ENCODE measurements at places on chromosomes 11 and 22.

- DNase-seq, result peak; percentile 70
Measured at GRCh38 chr11:62665599-62666258, 617 bp downstream of the CSKMT start.

GRCh38 chr22:26226538-26227297 is 57.5 kb downstream of the SEZ6L start:
- no peak for DNase-seq

- no peak for DNase-seq
Measured at GRCh38 chr11:61855939-61856680, 28.0 kb downstream of the FADS2 start.

DNA sequence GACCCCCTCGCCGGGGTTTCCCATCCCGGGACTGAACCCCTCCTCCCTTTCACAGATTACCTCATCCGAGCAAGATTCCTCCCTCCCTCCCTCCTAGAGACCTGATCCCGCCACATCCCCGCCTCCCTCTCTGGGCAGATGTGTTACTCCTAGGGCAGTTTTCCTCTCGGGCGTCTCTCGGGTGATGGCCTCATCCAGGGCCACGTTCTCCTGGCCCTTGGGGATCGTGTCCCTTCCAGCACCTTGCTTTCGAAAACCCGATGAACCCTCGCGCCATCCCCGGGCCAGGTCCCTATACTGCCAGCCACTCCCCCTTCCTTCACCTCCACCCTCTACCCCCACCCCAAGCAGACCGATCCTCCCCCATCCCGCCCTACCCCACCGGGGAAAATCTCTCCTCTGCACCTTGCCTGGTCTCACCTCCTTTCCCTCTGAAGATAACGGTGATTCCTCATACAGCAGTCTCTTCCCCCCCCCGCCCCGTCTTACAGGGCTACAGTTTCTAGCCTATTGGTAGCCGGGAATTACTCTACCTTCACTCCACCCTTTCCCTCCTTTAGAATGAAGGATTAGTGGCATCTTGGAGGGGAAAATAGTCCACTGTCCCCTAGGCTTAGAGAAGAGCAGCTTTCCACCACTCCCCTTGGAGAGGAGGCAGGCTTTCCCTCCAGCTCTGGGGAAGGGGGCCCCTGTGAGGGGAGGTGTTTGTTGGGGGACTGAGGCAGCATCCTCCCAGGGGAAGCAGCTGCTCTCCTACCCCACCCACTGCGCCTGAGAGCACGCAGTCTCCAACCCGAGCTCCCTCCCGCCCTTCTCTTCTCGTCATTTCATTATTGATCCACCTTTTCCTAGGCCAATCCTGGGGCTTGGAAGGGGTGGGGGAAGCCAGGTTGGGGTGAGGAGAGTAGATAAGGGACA is 1.2 kb downstream of the KMT2A start:
- DNase-seq, result peak; percentile 47

DNA sequence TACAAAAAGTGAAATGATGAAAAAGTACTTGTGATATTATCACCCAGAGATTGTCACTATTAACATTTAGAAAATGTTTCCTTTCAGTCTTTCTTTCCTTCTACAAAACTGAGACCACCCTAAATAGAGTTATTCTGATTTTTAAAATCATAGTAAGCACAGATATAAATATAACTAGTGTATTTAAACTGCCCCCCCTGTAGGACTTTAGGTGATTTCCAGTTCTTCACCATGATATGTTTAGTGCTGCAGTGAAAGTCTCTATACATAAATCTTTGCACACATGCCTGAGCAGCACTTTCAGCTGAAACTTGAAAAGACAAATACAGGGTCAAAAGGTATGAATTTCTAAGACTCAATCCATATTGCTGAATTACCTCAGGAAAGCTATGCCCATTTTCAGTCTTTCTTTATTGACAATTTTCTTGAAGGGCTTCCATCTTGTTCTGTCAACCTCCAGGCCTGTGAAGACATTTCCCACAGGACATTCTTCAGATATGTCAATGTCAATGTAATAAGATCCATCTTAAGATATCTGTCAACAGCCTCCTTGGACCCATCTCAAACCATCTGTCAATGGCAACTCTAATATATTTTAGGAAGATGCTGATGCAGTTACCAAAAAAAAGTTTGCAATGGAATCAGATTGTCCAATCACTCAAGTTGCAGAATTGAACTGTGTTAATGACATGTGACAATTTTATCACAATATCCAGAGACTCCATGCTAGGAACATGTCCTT is 30.8 kb upstream of the LDLRAD3 start:
- DNase-seq, result no peak

DNA sequence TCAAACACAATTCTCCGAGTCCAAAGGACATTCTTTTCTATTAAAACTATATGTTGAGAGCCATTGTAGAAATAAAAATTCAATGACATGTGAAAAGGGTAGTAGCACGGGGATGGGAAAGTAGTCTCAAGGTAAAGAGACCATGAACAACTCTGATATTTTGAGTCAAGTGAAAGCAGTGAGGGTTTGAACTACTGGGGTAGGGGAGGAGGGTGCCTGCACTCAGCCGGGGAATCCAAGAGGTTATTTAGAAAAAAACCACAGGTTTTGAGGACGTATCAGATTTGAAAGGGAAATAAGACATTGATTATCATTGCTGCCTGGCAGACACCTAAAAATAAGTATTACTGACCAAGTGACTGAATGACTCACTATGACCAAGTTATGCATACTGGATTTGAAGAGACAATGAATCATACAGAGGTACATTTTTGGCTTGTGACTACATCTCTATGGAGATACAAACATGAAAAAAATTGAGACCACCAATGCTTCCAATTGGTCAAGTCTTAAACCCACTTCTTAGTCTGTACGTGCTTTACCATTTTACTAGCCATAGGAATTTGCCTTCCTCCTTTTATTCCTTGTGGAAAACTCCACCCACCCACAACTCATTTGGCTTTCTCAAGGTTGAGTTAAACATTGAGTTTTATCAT is 2.2 kb upstream of the OR52H1 start:
- no peak for DNase-seq

- DNase-seq, result no peak
Measured at GRCh38 chr22:21606775-21607174, 23.0 kb downstream of the YDJC start.

- peak; percentile 58 for DNase-seq
Measured at GRCh38 chr11:124740277-124740882, 638 bp downstream of the NRGN start.

DNA sequence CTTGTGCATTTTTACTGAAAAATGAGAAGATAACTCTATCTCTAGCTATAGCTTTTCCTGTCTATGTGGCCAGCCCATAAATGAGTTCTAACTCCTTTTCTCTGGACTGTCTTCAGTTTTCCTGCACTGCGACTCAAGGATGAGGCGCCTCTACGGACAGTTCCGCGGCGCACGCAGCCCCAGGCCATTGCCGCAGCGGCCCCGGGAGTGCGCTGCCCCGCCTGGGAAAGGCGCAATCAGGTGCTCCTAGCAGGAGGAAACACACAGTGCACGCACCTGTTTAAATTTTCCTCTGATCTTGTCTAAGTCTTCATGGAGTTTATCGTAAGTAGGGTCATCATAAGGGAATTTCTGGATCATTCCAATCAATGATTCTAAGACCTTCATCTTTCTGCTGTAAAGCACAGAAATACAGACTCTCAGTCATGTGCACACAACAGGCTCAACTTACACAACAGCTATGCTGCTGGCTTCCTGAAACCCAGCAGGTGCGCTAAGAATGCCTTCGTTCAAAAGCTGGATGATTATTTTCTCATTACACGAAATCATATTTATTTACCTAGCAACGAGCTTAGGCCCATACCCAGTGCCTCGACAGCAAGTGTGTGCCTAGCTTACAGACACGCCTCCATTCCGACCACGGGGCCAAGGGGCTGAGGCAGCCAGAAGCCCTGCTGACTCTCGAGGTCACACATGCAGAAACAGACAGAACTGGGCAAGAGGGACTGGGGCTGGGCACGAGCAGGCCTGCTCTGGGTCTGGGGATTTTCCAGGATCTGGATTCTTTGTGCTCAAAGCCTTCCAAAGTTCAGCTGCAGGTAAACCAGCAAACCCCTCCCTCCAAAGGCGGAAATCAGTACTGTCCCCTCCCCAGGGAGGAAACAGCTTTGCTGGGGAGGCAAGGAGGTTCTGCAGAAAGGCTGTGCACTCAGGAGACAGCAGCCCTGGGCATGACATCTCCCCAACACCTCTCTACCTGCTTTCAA is 7.2 kb downstream of the LTO1 start:
- no peak for DNase-seq

DNA sequence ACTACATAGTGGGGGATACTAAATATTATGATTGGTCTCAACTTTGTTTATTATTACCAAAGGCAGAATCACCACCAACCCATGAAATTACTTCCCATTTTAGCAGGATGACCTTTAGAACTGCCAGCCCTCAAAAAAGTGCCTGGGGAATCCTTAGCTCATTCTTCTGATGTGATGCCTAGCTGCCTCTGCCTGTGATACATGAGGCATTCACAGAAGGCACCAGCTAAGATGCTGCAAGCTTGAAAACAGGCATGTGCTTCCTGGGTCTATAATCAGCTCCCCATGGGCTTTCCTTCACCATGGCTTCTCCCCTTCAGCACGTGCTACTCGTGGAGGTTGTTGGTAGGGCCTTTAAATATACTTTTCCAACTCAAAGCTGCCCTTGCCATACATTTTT is 50.4 kb upstream of the ARHGAP20 start:
- no peak for DNase-seq

GRCh38 chr11:16982809-16983208 is 31.4 kb downstream of the PLEKHA7 start:
- DNase-seq, result no peak

DNA sequence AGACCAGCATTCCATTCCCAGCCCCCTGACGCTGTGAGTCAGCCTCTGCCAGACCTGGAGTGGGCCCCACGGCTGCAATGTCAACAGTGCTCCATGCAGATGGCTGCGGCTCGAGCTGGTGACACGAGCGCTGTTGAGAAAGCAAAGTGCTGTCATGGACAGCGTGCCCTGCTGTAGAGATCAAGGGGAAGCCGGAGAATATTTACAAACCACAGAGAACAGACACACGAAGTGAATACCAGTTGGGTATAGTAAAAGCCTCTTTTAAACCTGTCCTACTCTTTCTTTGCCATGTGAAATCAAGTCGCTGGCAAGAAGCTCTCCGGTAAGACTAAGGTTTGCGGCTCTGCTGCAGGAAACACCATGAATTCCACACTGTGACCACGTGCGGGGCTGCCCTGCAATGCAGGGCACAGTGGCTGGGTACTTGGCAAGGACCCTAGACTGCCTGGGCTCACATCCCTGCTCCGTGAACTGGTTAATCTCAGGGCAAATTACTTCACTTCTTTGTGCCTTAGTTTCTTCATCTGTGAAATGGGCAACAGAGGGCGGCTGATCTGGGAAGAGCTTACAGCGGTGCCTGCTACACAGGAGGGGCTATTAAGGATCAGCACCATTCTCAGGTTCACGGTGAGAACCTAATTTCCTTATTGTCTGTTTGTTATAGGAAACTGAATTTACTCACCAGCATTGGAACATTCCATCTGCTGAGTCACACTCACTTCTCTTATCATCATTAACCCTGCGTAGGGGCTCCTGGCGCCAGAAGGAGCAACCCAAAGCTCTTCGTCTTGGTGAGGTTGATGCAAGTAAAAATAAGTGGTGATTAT is 27.8 kb upstream of the ELFN2 start:
- DNase-seq, result no peak

DNA sequence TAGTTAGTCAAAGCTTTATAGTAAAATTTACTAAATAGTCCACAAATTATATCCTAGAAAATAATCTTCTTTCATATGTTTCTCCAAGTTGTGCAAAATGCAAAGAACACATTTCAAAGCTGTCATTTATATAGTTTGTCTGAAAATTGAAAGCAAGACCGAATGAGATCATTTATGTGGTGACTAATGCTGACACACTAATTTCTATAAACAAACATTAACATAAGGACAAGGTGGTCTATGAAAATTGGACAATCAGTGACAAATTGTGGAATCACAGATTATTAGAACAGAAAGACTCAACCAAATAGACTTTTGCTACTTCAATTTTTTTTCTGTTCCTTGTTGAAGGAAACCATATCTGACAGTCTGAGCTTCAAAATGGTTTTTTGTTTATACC is 1056.1 kb downstream of the LRRC4C start:
- DNase-seq, result no peak

- DNase-seq, result no peak
Measured at GRCh38 chr11:70433038-70433437, 34.7 kb downstream of the CTTN start.

All from stimulated activated CD4-positive, alpha-beta T cell treated with anti-CD3 and anti-CD28 coated beads, Interleukin-4, amount 100 ng/mL, for 1 hour (primary cell).